ENCODE measurements at places on chromosomes 3 and 15.

- no peak for DNase-seq
These were observed 78.9 kb upstream of the BLM start for GRCh38 chr15:90638201-90638691.

GRCh38 chr3:32432045-32432710 is 40.5 kb downstream of the CMTM7 start:
- no peak for DNase-seq

- no peak for DNase-seq
These were observed 45.5 kb upstream of the KLHL25 start for GRCh38 chr15:85840079-85840801.

DNA sequence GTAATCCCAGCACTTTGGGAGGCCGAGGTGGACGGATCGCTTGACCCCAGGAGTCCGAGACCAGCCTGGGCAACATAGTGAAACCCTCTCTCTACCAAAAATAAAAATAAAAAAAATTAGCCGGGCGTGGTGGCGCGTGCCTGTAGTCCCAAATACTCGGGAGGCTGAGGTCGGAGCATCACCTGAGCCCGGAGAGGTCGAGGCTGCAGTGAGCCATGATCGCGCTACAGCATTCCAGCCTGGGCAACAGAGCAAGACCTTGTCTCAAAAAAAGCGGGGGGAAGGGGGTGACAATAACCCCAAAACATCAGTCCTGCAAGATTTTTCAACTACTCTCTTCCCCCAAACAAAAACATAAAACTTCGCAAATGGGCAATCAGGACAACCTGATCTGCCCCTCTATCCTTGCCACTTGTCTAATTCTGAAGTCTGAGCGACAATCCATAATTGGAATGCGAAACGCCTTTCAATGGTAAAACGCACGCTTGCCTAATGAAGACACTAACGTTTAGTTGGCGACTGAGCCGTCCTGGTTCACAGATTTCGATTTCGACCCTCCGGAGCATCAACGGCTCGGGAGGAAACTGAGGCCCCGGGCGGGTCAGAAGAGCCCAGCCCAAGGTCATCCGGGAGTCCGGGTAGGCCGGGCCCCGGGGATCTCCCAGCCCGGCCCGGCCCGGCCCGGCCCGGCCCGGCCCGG is 868 bp downstream of the BTBD1 start:
- DNase-seq = no peak

- DNase-seq = no peak
These were observed 87.0 kb upstream of the ZNF280D start for GRCh38 chr15:56820333-56820732.

GRCh38 chr15:101206176-101206591 is 45.7 kb downstream of the CHSY1 start:
- DNase-seq = no peak

DNA sequence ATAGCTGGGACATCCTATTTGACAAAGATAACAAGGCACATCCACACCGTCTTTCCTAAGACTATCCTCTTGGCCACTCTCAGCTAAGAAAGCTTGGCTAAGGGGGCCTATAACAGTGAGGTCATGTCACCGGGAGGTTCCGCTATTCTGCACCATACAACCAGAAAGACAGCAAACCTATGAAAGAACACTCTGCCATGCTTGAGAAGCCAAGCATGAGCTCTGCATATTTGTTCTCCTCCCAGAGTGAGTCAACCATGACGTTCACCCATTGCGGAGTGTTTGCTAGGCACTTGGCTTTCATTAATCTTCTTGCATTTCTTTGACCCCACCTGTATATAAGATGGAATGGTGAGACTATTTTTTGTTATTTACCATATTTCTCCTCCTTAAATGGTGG is 141.2 kb downstream of the GMNC start:
- no peak for DNase-seq

GRCh38 chr15:73870700-73871408 is 2.5 kb upstream of the TBC1D21 start:
- DNase-seq = no peak

- DNase-seq = no peak
These were observed 217.9 kb downstream of the SATB1 start for GRCh38 chr3:18207226-18207625.

DNA sequence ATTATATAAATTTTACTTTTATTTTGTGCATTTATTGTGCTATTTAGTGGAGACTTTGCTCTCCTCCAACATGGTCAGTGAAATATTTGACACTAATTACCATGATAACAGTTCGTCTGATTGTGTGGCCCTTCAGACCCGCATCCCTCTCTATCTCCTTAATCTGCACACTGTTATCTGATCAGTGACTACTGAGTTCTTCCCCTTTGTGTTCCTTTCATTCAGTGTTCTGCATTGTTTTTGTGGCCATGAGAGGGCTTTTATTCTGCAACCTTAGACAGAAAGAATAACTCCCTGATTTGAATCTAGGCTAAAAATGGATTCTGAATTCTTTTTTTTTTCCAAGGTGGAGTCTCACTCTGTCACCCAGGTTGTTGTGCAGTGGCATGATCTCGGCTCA is 11.9 kb upstream of the FMN1 start:
- DNase-seq = no peak

GRCh38 chr3:152717252-152717651 is 117.7 kb upstream of the P2RY1 start:
- DNase-seq = no peak

- no peak for DNase-seq
These were observed 187.3 kb downstream of the RBMS3 start for GRCh38 chr3:29468187-29468586.

GRCh38 chr15:98805434-98806274 is 157.3 kb downstream of the IGF1R start:
- no peak for DNase-seq

GRCh38 chr15:47872208-47872607 is 154.9 kb downstream of the SEMA6D start:
- DNase-seq = no peak

GRCh38 chr3:119018690-119019463 is 15.8 kb downstream of the IGSF11 start:
- DNase-seq = no peak

- no peak for DNase-seq
These were observed 41.9 kb downstream of the PTPN23 start for GRCh38 chr3:47422743-47423142.

DNA sequence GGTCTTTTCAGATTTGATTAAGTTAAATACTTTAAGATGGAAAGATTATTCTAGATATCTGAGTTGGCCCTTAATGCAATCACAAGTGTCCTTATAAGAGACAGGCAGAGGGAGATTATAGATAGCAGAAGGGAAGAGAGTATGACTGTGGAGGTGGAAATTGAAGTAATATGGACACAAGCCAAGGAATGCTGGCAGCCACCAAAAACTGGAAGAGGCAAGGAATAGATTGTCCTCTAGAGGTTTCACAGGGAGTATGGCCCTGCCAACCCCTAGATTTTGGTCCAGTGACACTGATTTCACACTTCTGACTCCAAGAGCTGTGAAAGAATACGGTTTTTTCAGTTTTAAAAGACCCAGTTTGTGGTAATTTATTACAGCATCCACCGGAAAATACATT is 1498.7 kb upstream of the CADM2 start:
- no peak for DNase-seq

- no peak for DNase-seq
These were observed at the start of gene PARP15 for GRCh38 chr3:122577409-122578031. TSS of gene PARP15 (plus strand) at chr3:122577650. CDS start at chr3:122577668, 18 bp downstream.

- DNase-seq = no peak
These were observed 36.5 kb upstream of the UACA start for GRCh38 chr15:70799667-70800450.

DNA sequence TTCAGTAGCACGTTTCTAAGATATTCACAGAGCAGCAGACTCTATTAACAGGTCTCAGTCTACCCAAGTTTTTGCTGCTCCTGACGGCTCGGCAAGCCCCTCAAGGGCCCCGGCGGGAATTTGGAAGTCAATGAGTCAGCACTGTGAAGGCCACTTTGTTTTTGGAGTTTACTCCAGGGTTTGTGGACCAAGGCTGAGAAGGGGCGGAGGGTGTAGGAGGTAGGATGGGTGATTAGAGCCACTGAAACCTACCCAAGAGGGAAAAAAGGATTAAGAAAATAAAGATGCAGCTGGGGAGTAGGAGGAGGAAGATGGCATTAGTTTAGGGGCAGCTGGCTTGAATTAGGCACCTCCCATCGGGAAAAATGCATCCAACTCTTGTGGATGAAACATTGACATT is 87.6 kb downstream of the BDH1 start:
- DNase-seq = no peak

DNA sequence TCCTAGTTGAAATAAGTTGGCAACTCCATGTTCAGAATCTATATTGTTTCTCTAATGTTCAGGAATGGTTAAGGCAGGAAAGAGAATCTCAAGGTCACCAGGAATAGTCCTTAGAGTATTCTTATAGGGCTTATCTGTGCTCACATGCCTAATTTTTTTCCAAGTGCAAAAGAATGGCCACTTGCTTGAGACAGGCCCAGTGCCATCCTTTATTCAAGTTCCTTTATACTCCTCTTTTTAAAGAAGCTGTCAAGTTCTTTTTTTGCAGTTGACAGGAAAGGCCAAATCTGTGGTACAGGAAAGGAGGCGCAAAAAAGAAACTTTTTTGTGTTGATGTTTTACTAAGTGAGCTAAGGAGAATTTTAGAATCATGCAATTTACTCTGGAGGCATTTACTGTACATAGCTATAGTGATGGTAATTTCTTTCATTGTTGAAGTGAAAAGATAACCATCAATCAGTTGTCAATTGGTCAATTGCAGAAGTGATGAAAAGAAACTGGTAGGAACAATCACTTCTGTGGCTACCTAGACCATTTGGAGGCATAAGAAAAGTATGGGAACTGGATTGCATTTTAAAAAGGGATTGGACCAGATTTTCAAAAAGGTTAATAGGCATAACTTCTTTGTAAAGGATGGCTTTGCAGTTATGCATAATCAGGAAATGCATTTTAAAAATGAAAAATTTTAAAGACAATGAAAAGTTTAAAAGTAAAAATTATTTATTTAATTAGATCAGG is 102.5 kb upstream of the SOX2 start:
- DNase-seq = peak; percentile 42

DNA sequence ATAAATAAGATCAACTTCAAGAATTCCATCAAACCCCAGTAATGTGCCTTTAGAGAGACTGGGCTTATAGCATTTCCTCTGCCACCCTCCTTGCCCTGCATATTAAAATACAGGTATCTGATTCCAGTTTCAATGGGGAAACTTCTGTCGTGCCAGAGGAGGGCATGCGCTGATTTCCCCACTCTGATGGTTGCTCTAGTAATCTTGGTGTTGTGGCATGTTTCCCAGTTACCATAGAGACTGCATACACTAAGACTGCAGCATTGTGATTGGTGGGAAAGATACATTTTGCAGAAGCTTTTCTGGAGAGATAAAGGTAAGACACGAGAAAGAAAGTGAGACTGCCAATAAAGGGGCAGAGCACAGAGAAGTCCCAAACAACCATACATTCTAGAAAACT is 225.6 kb downstream of the TIGIT start:
- no peak for DNase-seq
